ENCODE measurements at places on chromosomes 5 and 9. TPM values are rescaled to one million over a fixed set of nuclear protein-coding genes. Genes with fewer than 3 reads are reported as not detected.

The OGN gene
- total RNA-seq = 41.7 TPM

The C9orf50 gene
- total RNA-seq = not detected

DNA sequence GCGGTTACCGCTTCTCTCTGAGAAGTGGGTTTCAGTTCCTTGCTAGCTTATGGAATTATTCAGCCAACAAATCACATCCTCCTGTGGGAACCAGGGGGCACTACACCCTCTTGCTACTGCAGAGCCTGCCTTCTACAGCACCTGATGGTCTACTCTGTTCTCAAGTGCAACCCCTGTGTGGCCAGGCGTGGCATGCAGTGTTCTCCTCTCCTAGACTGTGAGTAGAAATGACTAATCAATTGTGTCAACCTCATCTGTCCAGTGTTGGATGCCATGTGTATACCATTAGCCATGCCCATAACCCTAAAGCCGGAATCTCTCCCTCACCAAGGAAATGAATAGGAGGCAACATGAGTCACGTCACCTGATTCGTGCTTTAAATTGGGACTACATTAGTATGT is 117.2 kb upstream of the LIFR start:
- no peak for DNase-seq

The WDR31 gene
- 10.1 TPM for total RNA-seq

GRCh38 chr5:103620851-103621547 is 58.4 kb upstream of the NUDT12 start:
- no peak for DNase-seq

The FAM120A gene
- total RNA-seq = 86.6 TPM

All from right cardiac atrium (tissue), 5 donors.